Upper lobe of right lung (tissue), 1 donor: ENCODE measurements at places on chromosomes 6 and 20.

GRCh38 chr20:12947691-12948090 is 61.1 kb upstream of the SPTLC3 start:
- no peak for DNase-seq
- H3K27me3 ChIP-seq, result no peaks in the 10 kb centered on the region
- H3K4me1 ChIP-seq, result no peaks in the 10 kb centered on the region
- no peak overlapping the region for H3K27ac ChIP-seq

GRCh38 chr6:43499028-43499815 is 10.9 kb downstream of the LRRC73 start:
- peaks cover 62% of the 10 kb centered on the region for H3K36me3 ChIP-seq
- DNase-seq, result no peak
- no peaks in the 10 kb centered on the region for H3K27me3 ChIP-seq
- peak overlapping the region; percentile 37 for H3K27ac ChIP-seq

- no peak for DNase-seq
- no peaks in the 10 kb centered on the region for H3K36me3 ChIP-seq
- H3K4me3 ChIP-seq, result no peak overlapping the region
- no peaks in the 10 kb centered on the region for H3K4me1 ChIP-seq
- H3K27ac ChIP-seq, result no peak overlapping the region
Observed at GRCh38 chr6:114362957-114363356, 20.1 kb upstream of the HS3ST5 start.

GRCh38 chr6:169106176-169106575 is 147.5 kb downstream of the THBS2 start:
- no peak overlapping the region for H3K27ac ChIP-seq
- H3K4me1 ChIP-seq, result no peaks in the 10 kb centered on the region
- no peaks in the 10 kb centered on the region for H3K36me3 ChIP-seq
- H3K4me3 ChIP-seq, result no peak overlapping the region
- H3K27me3 ChIP-seq, result no peaks in the 10 kb centered on the region
- no peak for DNase-seq

GRCh38 chr6:24743265-24743943 is 24.4 kb upstream of the C6orf62 start:
- H3K27ac ChIP-seq, result peak overlapping the region; percentile 75
- H3K4me3 ChIP-seq, result no peak overlapping the region
- H3K36me3 ChIP-seq, result no peaks in the 10 kb centered on the region
- H3K27me3 ChIP-seq, result no peaks in the 10 kb centered on the region
- no peaks in the 10 kb centered on the region for H3K4me1 ChIP-seq

DNA sequence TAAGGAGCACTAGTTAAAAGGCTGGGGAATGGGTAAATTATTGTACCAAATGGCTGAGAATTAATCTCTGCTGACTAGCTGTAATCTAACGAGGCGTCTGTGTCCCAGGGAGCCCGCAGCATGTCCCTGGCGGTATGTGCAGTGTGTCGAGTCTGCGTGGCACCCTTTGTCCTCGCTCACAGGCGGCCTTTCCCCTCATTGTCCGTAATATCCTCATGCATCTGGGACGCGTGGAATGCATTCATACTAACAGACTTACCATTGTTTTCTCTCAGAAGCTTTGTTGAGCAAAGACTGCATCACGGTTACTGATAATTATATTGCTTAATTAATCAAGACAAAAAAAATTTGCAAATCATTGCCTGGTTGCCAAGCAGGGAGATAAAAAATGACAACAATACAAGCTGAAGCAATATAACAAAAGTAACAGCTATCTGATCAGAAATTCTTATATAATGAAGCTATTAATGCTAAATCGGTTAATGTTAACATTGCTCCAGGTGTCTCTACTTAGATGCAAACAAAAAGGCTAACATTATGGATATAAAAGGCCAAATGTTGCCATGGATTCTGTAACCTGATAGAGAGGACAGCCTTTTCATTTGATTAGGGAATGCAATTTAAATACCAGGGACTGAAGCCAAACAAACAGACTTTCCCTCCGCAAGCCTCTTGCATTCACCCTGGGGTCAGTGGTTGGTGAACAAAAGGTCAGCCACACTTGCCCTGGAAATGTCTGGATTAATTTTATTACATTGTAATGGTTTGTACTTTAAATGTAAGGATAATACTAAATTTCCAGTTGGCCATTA is 124.8 kb downstream of the INSM1 start:
- peaks cover 67% of the 10 kb centered on the region for H3K36me3 ChIP-seq
- no peak for DNase-seq
- no peak overlapping the region for H3K27ac ChIP-seq
